Naive thymus-derived CD4-positive, alpha-beta T cell (primary cell): ENCODE measurements at places on chromosomes 16 and 17.

- DNase-seq, result no peak
Measured at GRCh38 chr16:23258919-23259237, 43.2 kb upstream of the SCNN1B start.

DNA sequence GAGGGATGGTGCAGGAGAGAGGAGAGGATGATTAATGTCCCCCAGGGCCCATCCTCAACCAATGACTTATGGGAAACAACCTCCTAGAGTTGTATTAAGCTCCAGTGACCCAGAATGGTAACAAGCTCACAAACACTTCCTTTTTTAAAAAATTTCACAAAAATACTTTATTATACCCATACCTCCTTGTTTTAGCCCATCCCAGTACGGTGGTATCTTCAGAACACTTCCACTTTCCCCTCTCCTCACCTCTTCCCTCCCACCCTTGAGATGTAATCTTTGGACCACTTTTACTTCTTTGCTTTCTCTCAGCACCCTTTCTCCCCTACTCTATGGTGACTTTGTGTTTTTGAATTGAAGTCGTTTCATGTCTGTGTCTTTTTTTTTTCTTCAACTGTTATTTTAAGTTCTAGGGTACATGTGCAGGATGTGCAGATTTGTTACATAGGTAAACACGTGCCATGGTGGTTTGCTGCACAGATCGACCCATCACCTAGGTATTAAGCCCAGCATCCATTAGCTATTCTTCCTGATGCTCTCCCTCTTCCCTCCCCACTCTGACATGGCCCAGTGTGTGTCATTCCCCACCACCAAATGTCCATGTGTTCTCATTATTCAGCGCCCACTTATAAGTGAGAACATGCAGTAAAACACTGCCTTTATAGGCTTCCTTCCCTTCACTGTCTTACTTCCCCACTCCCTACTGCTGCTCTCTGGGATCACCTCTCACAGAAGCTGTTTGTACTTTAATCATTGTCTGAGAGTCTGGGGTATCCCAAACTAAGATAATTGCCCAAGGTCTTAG is 124.5 kb downstream of the PRKCB start:
- no peak for DNase-seq

DNA sequence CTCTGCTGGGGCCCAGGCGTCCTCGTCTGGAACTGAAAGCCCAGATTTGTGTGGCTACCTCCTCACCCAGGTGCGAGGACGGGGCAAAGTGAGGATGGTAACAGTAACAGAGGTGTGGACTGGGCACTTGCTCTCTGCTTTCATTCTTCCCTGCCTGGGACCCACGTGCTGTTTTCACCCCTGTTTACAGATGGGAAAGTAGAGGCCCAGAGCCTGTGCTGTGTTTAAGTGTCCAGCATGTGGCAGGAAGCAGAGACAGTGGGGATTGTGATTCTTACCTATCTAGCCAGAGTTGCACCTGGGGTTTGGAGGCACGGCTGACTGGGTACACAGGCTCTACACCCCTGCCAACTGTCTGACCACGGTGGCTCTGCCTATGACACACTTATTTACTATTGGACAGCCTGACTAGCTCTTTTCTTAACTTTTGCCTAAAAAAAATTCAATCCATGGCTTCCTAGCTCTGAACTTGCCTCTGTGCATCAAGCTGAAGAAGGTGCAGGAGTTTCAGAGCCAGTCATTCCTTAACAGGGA is 155.4 kb downstream of the CLEC16A start:
- DNase-seq, result no peak

GRCh38 chr17:51778842-51779241 is 379.7 kb downstream of the CA10 start:
- no peak for DNase-seq

GRCh38 chr16:23395732-23396131 is 57.3 kb downstream of the COG7 start:
- no peak for DNase-seq

GRCh38 chr17:79538291-79538690 is 72.6 kb downstream of the RBFOX3 start:
- DNase-seq, result no peak

- no peak for DNase-seq
Measured at GRCh38 chr16:15954814-15955151, 5.4 kb downstream of the ABCC1 start.

GRCh38 chr16:4087099-4087885 is 28.9 kb downstream of the ADCY9 start:
- no peak for DNase-seq

DNA sequence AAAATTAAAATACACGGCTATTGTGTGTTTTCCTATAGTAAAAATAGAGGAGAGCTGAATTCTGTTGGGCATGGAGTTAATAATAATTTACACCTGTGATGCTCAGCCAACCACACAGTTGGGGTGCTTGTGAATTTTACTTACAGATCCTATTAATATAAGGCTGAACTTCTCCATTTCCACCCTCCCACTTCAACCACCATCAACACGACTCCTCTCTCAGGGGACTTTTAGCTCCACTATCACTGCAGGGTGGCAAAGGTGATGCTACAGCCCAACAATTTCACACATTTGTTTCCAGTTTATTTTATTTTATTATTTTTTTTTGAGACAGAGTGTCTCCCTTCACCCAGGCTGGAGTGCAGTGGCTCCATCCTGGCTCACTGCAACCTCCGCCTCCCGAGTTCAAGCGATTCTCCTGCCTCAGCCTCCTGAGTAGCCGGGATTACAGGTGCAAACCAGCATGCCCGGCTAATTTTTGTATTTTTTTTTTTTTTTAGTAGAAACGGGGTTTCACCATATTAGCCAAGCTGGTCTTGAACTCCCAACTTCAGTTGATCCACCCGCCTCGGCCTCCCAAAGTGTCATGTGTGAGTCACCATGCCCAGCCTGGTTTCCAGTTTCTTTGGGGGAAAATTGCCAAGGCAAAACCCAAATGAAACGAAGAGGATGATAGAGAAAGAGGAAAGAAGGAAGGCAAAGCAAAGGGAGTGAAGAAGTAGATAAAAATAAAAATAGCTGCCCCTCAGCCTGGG is 57.9 kb downstream of the GNA13 start:
- DNase-seq, result no peak

DNA sequence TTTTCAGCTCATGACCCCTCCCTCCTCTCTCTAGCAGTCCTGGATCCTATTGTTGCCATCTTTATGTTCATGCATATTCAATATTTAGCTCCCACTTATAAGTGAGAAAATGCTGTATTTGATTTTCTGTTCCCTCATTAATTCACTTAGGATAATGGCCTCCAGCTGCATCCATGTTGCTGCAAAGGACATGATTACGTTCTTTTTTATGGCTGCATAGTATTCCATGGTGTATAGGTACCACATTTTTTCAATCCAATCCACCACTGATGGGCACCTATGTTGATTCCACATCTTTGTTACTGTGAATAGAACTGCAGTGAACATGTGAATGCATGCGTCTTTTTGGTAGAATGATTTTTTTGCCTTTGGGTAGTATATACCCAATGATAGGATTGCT is 188.4 kb downstream of the FOXL1 start:
- no peak for DNase-seq

GRCh38 chr16:68487669-68488068 is 39.4 kb upstream of the SMPD3 start:
- DNase-seq, result no peak

DNA sequence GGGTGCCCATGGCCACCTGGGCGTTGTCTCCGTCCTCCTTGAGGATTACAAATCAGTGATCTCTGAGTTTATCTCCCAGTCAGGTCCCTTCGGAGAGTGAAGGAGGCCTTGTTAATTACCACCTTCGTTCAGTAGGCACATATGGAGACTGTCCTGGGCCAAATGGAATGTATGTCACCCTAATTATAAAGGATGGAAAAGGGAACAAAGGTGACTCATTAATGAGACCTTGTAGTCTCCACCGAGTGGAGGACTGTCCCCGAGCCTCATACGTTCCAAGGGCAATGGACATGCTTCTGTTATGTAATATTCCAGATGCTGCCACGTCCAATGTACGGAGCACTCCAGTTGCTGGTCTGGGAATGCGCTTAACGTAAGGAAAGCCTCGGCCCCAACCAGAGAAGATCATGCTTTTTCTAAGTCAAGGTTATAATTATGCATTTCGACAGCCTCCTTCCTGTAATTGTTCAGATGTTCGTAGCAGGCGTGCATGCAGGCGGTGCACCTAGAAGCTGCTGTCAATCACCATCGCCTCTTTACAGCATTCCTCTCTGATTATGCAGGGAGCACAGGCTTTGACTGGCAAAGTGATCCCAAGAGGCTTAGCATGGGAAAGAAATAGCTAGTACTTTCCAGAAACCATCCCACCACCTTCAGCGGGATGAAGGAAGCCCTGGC is 22.4 kb upstream of the SEC14L1 start:
- DNase-seq, result no peak

DNA sequence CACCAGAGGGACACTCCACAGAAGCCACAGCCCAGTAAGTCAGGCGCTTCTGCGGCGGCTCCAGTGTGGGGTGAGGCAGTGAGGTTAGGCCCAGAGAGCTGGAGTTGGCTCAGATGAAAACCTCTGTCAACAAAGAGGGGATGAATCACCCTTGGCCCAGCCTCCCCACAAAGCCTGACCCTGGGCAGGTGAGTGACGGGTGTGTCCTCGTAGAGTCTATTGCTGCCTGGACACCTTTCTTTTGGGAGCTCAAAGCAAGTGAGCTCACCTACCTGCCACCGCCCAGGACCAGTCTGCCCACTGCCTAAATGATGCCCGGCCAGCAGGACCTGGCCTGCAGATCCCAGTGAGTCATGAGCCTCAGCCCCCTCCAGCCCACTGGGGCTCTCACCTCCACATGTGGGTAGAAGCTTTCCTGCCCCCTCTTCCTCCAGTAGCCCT is 24.9 kb upstream of the DBNDD1 start:
- no peak for DNase-seq

DNA sequence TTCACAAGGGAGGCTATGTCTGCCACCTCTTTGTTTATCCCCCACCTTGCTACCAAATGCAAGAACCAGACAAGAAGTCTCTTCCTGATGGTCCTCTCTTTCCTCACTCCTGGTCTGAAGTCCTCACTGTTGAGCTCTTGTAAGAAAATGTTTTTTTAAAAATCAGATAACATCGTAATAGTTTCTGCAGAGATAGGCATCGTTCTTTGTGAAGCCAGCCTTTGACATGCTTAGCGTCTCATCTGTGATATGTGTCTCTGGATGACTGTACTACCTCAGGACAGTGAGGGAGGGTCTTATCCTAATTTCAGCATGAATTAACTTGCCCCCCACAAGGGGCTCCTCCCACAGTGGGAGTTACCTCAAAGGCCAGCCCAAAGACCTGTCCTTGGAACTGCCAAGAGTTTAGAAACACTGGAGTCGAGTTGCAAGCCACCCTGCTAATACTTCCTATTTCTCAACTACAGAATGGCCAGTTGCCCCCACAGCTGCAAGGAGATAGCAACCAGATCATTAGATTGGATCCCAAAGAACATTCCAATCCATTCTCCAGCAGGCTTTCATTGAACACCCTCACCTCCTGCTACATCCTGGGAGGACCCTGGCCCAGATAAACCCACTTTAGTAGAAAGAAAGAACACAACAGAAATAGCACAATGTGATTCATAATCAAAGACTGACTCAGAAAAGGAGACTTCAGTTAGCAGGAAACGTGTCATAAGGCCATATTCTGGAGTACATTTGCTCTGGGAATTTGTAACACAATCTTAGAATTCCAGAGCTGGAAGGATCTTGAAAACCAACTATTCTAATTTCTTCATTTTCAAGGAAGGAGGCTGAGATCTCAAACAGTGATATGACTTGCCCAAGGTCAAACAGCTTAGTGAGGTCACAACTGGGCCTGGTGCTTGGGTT is 151.0 kb downstream of the IRX3 start:
- no peak for DNase-seq

DNA sequence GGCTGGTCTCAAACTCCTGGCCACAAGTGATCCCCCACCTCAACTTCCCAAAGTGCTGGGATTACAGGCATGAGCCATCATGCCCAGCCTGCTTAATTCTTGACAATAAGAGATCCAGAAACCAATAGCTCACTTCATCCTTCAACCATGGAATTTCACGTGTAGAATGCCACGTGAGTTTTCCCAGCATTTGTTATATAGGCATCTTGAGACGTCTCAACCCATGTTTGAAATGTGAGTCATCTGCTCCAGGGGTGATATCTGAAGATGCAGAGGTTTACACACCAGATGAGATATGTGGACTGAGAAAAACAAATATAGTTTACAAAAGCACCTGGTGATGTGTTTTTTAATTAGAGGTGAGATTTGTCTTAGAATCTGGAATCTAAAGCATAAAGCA is 7.1 kb downstream of the TEKT3 start:
- DNase-seq, result no peak

- DNase-seq, result peak; percentile 8
Measured at GRCh38 chr16:69465083-69465721, 40.8 kb downstream of the CYB5B start.

- no peak for DNase-seq
Measured at GRCh38 chr17:13635951-13636350, 34.2 kb upstream of the HS3ST3A1 start.

GRCh38 chr17:6695051-6695450 is 18.1 kb downstream of the SLC13A5 start:
- no peak for DNase-seq

DNA sequence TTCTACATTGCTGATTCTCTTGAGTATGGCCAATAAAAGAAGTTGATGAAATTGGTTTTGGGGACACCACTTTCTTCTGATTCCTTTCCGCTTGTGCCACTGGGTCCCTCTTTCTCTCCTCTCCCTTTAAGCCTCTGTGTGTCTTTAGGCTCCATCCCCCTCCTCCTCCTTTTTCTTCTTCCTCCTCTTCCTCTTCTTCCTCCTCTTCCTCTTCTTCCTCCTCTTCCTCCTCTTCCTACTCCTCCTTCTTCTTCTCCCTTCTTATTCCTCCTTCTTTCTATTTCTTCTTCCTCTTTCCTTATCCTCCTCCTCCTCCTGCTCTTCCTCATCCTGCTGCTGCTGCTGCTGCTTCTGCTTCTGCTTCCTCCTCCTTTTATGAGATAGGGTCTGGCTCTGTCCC is 93.7 kb downstream of the CHD9NB start:
- DNase-seq, result no peak

GRCh38 chr17:10394201-10394887 is 21.5 kb upstream of the MYH13 start:
- no peak for DNase-seq

- DNase-seq, result no peak
Measured at GRCh38 chr17:80888276-80889160, 103.1 kb upstream of the CHMP6 start.
